ENCODE measurements at places on chromosomes 13 and 19.

- peak; percentile 58 for DNase-seq
Observed at GRCh38 chr13:33676045-33676989, 141.6 kb upstream of the RFC3 start.

DNA sequence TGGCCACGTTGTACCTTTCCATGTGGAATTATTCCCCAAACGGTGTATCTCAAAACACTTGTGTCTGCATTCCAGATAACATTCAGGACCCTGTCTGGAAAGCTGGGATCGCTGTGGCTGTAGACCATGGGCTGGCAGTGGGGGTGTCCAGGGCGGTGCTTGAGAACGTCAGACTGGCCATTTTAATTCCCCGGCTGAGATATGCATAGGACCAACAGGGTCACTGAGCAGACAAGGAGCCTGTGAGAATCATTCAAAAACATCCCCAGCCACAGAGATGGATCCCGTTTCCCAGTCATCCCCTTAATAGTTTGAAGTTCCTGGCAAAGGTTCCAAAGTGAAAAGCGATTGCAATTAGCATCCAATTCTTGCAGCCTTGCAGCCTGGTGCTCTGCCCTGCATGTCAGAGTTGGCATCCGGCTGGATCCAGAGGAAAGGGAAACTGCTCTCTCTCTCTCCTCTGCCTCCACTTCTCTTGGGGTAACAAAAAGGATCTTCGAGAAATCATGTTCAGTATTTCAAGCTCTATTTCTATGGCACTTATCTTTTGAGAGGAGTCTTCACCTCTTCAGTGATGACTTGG lies 41.6 kb downstream of the IFT88 start:
- no peak for DNase-seq

DNA sequence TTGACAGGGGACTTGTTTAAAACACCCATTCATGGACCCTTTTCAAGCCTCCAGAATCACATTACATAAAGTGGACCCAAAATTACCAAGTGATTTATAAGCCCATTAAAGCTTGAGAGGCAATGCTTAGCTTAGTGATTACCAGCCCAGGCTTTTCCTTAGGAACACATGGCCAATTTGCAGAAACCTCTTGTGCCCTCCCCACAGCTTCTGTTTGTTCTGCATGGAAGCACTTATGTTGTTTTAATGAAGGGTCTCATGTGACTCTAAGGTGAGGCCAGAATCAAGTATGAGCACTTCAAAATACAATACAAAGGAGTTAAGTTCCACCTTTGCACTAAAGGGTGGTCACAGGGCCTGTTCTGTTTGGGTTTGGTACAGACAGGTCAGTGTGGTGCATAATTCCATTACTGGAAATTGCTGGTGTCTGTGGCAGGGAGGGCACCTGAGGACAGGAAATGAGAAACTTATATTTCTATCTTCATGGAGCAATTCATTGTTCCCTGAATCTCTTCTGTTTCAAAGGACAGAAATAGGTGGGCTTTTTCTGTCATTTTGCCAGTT lies 15.3 kb downstream of the ZNF486 start:
- no peak for DNase-seq

DNA sequence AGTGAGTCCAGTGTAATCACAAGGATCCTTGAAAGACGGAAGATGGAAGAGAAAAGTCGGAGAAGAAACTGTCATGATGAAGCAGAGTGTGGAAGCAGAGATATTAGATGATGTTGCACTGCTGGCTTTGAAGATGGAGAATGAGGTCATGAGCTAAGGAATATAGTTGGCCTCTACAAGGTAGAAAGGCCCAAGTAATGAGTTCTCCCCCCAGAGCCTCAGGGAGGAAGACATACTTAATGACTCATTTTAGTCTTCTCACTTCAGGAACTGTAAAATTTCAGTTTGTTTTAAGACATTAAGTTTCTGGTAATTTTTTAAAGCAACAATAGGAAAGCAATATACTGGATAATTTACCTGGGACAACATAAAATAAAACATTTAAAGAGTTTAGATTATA lies 1331.5 kb upstream of the PCDH20 start:
- no peak for DNase-seq

DNA sequence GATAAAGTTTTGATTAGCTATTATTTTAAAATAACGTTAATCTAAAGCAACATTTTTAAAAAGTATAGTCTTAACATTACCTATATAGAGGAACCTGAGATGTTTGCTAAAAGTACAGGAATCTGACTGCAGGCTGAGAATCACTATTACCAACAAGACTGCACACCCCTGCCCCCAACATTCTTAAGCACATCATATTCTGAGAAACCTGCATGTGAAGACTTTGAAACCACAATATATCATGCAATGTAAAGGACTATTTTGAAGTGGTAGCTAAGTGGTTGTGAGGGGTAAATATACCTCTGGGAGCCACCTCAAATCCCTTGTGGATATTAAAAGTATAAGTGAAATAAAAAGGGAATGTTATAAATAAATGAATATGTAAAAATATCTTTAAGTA lies 119.0 kb upstream of the KLF12 start:
- no peak for DNase-seq

DNA sequence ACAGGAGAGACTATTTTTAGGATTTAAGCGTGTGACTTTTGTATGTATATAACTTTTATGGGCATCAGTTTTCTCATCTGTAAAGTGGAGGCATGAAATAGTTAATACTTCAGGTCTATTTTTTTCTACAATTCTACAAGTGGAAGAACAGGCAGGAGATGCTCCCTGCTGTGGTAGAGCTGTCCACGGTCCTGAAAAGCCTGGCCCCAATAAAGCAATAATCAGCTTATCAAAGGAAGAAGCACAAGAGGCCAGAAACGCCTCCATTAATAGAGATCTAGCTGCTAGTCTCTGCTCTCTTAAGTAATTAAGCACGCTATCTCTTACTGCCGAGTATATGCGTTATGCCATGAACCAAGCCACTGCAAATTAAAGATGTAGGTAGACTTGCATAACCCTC lies 28.0 kb upstream of the WASF3 start:
- DNase-seq: no peak

GRCh38 chr13:42041684-42042035 lies 6.8 kb upstream of the DGKH start:
- DNase-seq: peak; percentile 70

DNA sequence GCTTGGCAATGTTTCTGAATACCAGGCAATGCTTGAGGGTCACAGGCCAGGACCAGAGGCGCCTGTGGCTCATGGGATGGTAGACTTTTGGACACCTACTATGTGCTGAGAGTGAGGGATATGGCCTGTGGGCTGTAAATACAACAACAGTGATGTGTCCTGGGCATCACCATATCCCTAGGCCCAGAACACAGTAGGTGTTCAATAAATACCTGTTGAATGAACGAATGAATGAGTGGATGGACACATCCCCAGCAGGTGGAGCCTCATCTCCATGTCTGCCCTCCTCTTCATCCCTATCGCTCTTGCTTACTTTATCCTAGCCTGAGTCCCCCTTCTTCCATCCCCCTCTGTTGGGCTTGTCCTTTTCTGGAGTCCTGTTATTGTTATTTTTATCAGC lies 16.5 kb upstream of the NANOS2 start:
- DNase-seq: no peak

Data from ureter (tissue), 1 donor.